ENCODE measurements at places on chromosomes 3 and 15.

DNA sequence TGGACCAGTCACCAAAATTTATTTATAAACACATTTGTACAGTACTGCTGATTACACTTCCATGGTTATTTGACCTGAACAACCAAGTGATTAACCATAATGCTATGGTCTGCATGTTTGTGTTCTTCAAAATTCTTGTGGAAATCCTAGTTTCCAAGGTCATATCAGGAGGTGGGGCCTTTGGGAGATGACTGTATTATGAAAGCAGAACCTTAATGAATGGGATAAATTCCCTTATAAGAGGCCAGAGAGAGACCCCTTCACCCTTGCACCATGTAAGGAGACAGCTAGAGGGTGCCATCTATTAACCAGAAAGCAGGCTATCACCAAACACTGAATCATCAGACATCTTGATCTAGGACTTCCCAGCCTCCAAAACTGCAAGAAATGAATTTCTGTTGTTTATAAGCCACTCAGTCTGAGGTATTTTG, 1.9 kb downstream of the SCAPER start:
- peak; percentile 33 for DNase-seq

- DNase-seq, result no peak
Measured at GRCh38 chr15:28992336-28992864, 106.6 kb downstream of the APBA2 start.

GRCh38 chr3:152738656-152739055, 96.3 kb upstream of the P2RY1 start:
- DNase-seq, result no peak

- no peak for DNase-seq
Measured at GRCh38 chr3:156812521-156813335, 13.4 kb upstream of the LEKR1 start.

DNA sequence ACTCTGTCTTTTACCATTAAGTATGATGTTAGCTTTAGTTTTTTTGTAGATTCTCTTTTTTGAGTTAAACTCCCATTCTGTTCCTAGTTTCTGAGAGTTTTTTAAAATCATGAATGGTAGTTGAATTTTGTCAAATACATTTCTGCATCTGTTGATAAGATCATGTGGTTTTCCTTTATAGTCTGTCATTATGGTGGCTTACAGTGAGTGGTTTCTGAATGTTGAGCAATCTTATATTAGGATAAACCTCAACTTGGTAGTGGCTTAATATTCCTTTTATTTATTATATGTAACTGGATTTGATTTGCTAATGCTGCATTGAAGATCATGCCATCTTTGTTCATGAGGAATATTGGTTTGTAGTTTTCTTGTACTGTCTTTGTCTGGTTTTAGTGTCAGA, 34.8 kb downstream of the NEO1 start:
- no peak for DNase-seq

DNA sequence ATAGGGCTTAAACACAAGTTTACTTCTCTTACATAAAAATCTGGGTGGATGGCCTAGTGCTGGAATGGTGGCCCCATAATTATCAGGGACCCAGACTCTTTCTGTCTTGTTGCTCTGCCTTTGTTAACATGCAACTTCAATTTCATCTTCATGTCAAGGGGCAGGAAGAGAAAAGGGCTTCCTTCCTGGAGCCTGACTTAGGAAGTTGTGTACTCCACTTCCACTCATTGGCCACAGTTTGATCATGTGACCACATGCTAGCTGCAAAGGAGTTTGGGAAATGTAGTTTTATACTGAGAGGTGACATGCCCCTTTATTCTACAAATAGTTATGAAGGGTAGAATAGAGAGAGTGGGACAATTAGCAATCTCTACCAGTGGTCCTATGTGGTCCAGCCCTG, 39.3 kb downstream of the RHCG start:
- no peak for DNase-seq

GRCh38 chr3:126258670-126259069, 78.3 kb upstream of the ALDH1L1 start:
- DNase-seq, result no peak

DNA sequence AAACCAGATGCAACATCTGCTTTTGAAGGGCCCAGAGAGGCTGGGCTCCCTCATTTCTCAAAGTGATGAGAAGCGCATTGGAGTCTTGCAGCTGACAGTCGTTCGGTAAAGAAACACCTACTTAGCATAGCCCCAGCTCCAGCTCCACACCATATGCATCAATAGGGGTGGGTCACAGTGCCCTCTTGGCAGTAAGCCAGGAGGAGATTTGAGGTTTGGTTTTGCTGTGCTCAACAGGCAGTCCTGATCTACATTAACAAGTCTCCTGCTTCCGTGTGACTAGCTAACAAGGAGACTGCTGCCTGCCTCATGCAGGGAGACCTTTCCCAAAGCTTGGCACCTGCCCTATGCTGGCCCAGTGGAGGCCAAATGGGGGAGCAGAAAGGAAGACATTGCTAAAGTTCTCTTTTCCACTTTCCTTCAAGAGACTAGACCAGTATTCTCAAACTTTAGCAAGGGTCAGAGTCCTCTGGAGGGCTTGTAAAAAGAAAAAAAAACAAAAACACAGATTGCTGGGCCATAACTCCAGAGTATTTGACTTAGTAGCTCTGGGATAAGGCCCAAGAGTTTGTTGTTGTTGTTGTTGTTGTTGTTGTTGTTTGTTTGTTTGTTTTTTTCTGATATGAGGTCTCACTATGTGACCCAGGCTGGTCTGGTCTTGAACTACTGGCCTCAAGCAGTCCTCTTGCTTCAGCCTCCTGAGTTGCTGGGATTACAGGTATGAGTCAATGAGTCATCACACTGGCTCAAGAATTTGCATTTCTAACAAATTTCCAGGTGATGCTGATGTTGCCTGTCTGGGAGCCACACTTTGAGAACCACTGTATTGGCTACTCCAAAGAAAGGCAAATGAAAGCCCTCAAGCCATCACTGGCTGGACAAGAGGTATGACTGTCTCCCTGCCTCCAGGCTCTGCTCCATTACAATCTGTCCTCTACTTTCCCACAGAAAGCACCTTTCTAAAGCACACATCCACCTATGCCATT, 294.9 kb downstream of the RORA start:
- DNase-seq, result peak; percentile 66

- DNase-seq, result no peak
Measured at GRCh38 chr3:188747489-188747888, 424.3 kb upstream of the TPRG1 start.

DNA sequence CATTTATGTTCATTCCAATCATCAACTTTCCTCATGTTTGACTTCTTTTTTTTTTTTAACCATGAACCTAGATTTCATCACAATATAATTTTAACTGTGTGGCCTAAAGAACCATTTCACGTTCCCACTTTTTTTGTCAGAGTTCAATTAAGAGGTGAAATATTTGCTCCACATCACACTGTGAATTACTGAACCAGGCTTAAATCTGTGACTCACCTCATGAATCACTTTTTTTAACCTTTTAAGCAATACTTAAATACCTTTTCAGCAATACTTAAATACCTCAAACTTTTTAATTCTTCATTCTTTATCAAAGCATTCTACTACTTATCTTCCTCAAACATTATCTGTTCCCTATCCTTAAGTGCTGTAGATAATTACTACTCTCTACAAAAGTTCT, 137.6 kb downstream of the SI start:
- DNase-seq, result no peak

- DNase-seq, result no peak
Measured at GRCh38 chr3:98702166-98702565, 61.0 kb upstream of the ST3GAL6 start.

- peak; percentile 44 for DNase-seq
Measured at GRCh38 chr3:157475921-157476414, 27.2 kb downstream of the VEPH1 start.

- no peak for DNase-seq
Measured at GRCh38 chr3:152272771-152273242, 4.1 kb downstream of the MBNL1 start.

- DNase-seq, result no peak
Measured at GRCh38 chr3:127984241-127984975, 67.8 kb upstream of the SEC61A1 start.

GRCh38 chr3:139434764-139435307, 41.5 kb downstream of the RBP2 start:
- no peak for DNase-seq

DNA sequence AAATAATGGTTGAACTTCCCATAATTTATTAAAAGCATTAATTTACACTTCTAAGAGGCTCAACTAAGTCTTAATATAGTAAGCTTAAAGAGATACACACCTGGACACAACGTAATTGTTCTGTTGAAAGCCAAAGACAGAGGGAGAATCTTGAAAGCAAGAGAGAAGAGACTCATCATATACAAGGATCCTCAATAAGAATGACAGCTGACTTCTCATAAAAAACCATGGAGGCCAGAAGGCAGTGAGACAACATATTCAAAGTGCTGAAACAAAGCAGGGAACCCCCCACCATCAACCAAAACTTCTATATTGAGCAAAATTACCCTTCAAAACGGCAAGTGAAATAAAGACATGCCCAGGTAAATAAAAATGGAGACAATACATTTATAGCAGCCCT, 16.6 kb upstream of the GABRG3 start:
- DNase-seq, result no peak

DNA sequence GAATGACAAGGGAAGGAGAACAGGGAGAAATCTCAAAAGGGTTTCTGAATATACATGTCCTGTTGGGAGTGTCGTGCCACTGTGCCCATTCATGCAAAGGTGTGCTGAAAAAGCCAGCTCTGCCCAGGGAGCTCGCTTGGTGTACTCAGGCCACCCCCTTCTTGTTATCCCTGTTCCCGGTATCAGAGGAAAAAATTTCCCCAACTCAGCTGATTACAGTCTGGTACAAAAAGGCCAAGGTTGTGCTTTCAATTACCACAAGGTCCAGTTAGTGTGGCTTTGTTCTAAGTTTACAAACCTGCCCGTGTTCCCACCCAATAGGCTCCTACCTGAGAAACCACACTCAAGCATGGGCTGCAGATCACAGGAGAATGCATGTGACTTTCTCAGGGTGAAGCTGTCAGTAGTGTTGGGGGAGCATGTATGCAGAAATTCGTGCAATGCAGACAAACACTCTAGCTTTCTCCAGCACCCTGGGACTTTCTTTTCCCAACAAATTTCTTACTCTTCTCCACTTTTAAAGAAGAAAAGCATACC, 648.5 kb downstream of the NR2F2 start:
- no peak for DNase-seq

- DNase-seq, result no peak
Measured at GRCh38 chr3:128433837-128434165, 32.9 kb downstream of the DNAJB8 start.

- DNase-seq, result no peak
Measured at GRCh38 chr3:122691195-122691594, 10.6 kb downstream of the PARP14 start.

Data from WERI-Rb-1 (cell line).